ENCODE measurements at places on chromosomes 5 and 9.

DNA sequence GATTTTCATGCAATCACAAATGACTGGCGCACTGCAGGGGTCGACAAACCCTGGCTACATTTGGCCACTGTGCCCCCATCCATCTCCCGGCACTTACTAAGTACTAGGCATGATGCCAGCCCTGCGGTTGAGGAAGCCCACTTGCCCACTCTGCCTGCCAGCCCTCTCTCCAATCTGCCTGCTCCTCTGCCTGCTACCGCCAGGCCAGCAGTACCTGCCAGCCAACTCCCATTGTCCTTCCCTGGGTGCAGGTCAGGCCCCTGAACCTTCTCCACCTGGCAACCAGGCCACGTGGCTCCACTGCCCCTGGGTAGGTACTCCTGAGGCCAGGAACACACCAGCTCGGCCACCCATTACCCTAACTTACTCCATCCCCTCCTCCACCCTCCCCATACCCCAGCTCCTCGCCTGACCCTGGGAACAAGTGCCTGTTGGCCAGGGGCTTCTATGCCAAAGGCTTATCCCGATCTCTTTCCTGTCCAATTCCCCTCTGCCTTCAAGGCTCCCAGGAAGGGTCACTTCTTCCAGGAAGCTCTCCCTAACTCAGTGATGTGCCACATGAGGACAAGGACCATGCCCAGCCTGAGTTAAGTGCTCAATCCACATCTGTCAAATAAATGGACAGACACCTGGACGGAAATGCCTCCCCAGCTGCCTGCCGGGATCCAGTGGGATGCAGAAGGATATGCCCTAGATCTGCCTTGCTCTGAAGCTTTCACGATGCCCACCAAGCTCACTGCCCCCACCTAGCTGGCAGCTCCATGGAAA lies 6.6 kb downstream of the EEIG1 start:
- DNase-seq, result no peak

DNA sequence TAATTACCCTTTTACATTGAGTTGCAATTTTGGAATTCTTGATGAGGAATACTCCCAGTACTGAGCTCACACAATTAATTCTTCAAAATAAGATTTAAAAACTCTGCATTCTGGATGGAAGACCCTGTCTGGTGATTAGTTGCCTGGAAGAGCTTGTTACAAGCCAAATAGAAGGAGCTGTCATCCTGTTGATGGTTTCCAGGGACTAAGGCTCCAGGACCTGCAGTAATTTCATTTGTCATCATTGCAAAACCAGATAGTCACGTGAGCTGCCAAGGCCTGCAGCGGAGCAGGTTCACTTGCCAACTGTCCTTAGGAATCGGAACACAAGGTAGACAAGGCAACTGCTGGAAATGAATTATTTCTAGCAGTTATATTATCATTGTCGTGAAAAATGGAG lies 597.7 kb downstream of the CCDC171 start:
- no peak for DNase-seq

- DNase-seq, result no peak
Measured at GRCh38 chr9:6917162-6917561, 159.4 kb downstream of the KDM4C start.

GRCh38 chr5:159826351-159827214 lies 89.7 kb upstream of the ADRA1B start:
- no peak for DNase-seq

DNA sequence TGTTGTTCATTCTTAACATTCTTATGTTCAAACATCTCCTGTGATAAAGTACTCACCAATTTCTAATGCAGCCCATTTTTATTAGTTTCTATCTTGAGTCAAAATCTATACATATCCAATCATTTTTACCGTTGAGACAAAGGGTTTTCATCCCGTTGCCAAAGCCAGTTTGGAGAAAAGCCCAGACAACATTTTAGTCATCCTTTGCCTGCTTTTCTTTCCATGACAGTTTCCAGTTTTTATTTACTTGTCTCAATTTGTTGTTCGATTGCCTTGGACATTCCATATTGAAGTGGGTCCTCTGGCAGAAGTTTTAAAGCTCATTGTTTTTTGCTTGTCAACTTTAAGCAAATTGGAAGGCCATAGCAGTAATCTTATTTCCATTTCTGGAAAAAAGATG lies 123.9 kb downstream of the RAB3C start:
- no peak for DNase-seq

DNA sequence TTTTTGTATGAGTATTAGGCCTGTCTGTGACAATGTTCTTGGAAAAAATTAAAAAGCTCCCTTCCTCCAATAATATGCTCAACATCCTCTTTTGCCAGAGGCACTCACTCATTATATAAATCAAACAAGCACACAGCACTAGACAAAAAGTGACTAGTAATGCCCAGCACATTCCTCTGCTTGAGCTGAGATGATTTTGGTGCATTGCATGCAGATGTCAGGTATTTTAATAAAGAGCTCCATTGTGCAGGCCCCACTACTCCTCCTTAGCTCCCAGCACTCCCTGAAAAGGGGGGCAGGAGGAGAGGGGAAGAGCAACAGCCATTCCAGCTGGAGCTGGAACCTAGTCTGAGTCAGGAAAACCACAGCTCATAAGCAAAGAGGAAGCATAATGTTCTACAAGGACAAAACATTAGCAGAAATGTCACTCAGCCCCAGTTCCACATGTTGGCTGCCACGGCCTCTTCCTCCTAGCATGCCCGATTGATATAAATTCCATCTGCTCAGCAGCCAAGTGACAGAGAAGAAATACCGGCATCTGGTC lies 348.5 kb downstream of the BNC2 start:
- no peak for DNase-seq
